ENCODE measurements at places on chromosomes 4 and X.

DNA sequence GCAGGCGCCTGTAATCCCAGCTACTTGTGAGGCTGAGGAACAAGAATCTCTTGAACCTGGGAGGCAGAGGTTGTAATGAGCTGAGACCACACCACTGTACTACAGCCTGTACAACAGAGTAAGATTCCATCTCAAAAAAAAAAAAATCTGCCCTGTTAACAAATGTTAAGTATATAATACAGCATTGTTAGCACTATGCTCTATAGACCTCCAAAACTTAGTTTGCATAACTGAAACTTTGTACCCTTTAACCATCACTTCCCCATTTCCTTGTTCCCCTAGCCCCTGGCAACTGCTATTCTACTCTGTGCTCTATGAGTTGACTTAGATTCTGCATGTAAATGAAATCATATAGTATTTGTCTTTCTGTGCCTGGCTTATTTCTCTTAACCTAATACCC is 76.7 kb downstream of the TAB3 start:
- no peak for DNase-seq

DNA sequence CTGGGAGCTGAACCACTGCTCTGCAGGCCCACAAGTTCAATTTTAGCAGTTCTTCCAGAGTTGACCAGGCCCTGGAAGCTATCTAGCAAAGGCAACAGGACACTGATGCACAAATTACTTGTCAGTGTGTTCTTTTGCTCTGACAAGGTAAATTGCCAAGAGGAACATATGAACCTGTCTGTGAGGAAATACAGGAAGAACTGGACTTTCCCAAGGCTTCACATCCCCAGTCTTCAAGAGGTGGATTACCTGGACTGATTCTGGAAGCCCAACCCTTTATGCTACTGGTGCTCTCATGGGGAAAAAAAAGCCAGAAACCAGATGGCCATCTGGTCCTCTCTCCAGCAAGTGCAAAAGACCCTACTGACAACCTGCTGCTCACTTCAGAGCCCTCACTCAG is 1.9 kb upstream of the TMEM185A start:
- DNase-seq = no peak

DNA sequence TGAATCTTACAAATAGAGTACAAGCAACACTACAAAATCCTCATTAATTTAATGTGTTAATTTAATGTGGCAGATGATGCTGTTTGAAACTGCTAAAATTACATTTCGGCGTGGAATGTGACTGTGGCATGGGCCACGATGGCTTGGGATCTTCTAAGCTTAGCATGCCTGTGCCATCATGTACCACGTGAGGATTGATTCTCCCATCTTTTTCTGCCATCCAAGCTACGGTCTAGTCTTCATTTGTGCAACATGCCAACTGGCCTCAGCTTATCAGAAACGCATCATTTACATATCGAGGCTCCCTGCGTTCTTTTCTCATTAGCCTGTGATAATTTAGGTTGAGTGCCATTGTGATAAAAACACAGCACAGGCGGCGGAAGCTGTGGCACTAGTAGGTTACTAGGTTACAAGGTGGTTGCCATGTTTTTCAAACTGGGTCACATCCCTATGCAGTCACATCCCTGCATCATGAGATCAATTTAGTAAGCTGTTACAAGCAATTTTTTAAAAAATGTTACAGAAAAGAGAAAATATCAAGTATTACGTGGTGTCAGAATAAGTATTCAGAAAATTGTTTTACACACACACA is 189.9 kb upstream of the RBPJ start:
- no peak for DNase-seq

DNA sequence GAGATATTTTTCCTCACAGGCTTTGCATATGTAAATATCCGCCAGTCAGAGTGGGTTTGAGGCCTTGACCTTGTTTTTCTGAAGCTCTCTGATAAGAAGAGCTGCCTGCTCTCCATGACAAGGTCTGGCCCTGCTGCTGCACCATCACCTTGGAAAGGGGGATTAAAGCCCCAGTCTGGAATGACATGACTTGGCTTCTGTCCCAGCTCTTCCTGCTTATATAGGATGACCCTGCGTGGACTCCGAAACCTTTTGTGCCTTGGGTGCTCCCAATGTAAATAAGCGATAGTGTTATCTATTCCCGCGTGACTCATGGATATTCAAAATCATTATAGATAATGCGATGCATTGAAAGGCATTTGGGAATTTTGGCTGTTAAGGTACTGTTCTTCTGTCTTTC is 139.3 kb downstream of the BMPR1B start:
- DNase-seq = no peak

- no peak for DNase-seq
Observed at GRCh38 chrX:40866893-40867292, 131.6 kb upstream of the MED14 start.

GRCh38 chr4:125084608-125085007 is 230.1 kb upstream of the FAT4 start:
- DNase-seq = no peak

DNA sequence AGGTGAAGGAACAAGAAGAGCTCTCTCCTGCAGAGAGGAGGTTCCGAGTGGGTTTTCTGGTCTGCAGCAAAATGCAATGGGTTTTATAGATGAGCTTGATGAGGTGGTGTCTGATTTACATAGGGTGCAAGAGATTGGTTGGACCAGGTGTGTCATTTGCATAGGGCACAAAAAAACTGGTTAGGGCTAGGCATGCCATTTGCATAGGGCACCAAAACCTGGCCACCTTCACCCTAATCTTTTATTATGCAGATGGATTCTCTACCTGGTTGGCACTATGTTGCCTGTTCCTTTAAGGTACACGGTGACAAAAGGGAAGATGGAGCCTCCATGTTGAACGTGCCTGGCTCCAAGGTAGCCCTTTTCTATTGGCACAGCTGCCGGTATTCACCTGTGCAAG is 94.5 kb upstream of the PRKX start:
- DNase-seq = no peak

DNA sequence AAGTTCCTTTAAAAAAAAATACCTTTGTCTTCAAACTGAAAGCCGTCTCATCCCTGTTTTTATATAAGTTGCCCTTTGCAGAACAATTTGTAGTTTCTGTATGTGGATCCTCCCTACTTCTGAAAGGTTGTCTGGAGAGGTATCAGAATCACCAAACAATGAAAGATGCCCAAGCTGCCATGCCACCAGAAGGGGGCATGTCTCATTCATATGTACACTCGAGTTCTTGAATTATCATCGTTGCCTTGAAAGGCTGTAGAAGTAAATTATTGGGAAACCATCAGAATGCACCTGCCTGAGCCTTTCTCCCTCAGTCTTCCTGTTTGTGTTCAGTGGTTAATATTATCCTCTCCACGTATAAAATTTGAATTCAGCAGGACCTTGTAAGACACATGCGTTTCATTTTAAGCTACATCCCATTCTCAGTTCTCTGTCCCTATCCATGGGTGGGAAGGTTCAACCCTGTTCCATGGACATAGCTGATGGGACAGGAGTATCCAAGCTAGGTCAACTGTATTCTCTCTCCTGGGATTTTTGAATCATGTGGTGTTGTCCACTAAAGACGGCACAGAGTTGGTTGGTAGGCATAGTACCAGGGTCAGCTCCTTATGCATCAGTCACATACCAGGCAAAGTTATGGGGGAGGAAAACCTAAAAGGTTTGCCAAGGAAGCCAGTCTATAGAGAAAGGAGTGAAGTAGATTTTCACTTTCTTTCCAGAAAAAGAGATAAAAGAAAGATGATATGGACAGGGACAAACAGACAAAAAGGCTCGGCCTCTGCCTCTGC is 24.0 kb downstream of the GALNT7 start:
- no peak for DNase-seq

DNA sequence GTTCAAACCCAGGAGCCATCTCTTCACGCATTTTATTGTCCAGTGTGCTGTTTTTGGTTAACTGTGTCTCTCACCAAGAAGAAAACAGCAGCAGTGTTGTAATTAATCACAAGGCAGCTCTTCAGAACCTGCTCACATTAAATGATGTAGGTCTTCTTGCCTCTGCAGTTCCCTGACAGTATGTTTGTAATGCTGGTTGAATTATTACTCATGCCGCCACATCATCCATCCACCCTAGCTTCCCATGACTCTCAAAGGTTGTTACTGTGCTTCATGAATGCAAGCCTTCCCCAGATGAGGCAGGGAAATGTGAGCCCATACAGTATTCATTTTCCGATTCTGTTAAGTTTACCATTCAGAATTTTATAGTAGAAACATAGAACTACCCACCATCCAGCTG is 17.4 kb downstream of the TLR10 start:
- DNase-seq = no peak

DNA sequence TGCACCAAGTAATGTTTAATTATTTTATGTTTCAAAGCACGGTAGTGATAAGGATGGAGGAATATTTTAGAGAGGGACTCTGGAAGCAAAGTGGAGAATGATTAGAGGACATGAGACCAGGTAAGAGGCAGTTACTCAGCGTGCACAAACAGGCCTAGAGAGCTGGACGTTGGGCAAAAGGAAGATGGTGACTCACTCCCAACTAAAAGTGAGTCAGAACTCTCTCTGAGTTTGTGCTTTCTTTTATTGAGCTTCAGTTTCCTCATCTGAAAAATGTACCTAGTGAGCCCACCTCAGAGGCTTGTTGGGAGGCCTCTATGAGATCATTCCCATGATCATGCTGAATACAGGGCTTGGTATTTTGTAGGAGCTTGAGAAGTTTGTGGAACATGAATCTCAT is 1.6 kb upstream of the ZC4H2 start:
- no peak for DNase-seq

- DNase-seq = no peak
Observed at GRCh38 chr4:36138220-36138619, 106.1 kb downstream of the ARAP2 start.

GRCh38 chr4:108813261-108813660 is 50.4 kb upstream of the ETNPPL start:
- DNase-seq = no peak

DNA sequence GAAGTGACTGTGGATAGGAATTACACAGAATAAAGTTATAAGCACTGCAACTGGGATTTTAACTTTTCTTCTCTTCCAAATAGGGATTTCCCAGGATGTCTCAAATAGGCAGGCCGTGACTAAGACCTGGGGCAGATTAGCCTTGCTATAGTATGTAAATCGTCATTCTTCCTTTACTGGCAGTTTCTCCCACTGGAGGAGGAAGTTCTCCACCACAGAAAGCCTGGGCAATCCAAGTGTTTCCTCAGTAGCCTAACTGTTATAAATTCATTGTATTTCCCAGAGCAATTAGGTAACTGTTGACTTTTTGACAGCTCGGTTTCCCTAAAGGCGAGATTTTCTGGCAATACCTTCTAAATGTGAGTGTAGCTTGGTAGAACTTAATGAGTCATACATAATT is at the start of gene TNIP3:
TSS of gene TNIP3 (minus strand) at position 31 of the 400 bp plus-strand sequence. CDS start 196 bp downstream, outside the sequence.
- DNase-seq = no peak

- no peak for DNase-seq
Observed at GRCh38 chr4:22071749-22072148, 123.2 kb upstream of the KCNIP4 start.

GRCh38 chrX:21354725-21355124 is 19.5 kb upstream of the CNKSR2 start:
- no peak for DNase-seq

- DNase-seq = no peak
Observed at GRCh38 chrX:94977562-94977961, 1303.6 kb downstream of the FAM133A start.

DNA sequence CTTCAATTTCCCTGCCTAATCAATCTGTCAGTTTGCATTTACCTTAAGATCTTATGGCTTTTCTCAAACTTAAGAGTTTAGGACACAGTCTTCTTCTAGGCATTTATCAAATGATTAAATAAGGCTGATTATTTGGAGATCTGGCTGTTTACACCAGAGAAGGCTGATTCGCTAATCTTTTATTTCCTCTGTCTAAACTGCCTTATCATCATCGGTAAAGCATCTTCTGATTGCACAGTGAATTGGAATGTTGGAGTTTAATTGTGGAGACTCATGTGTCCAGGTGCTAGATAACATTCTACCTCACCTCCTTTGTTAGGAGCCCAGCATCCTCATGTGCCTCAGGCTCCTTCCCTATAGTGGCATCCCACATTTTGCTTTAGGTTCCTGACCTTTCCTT is 100.3 kb upstream of the DDIT4L start:
- DNase-seq = no peak

- no peak for DNase-seq
Observed at GRCh38 chrX:17703201-17703600, 34.1 kb upstream of the SCML1 start.

- peak; percentile 57 for DNase-seq
Observed at GRCh38 chrX:53716328-53717088, 30.0 kb upstream of the HUWE1 start.

- DNase-seq = no peak
Observed at GRCh38 chrX:31572360-31572759, 500.5 kb upstream of the FTHL17 start.

All from activated CD4-positive, alpha-beta T cell treated with anti-CD3 and anti-CD28 coated beads for 48 hours (primary cell).